ENCODE measurements at places on chromosomes 6 and 20.

DNA sequence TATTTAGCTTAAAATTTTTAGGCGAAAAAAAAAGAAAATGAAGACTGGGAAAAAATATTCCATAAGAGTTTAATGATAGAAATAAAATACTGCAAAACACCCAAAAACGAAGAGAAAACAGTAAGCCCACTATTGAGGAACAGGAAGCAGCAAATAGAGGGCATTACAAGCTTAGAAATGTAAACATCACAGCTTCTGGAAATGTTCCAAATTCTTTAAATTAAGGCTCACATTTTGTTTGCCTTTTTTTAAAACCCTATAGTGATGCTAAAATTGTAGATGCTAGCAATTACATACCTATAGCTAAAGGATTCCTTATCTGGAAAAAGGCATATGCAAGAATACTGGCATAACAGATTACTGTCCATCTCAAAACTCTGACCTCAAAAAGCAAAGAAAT lies 248.6 kb downstream of the KHDRBS2 start:
- no peak for DNase-seq

GRCh38 chr6:155444120-155444917 lies 11.3 kb downstream of the NOX3 start:
- DNase-seq = no peak

- DNase-seq = no peak
These were observed 30.7 kb downstream of the SSR1 start for GRCh38 chr6:7282097-7282906.

- DNase-seq = no peak
These were observed 24.2 kb downstream of the MRS2 start for GRCh38 chr6:24426729-24427446.

GRCh38 chr6:75363304-75363703 lies 78.7 kb upstream of the TMEM30A start:
- no peak for DNase-seq

- DNase-seq = no peak
These were observed 45.9 kb upstream of the FRMD1 start for GRCh38 chr6:168124921-168125320.

DNA sequence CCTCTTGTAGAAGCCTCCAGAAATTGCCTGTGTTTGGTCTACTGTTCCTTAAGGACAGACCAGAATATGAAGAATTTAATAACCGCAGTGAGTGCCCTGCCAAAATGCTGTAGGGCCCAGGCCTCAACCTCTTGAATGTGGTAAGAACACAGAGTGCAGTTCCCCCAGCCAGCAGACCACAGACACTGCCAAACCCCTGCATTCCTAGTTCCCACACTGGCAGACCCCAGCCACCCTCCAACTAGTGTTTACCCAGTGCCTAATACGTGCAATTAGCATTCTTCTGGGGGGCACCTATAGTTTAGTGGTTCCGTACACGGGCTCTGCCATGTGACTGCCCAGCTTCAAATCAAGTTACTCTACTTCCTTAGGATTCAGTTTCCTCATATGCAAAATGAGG lies 51.7 kb downstream of the STK35 start:
- no peak for DNase-seq

Data from stimulated activated CD4-positive, alpha-beta T cell treated with anti-CD3 and anti-CD28 coated beads, Interleukin-12 subunit alpha, Interleukin-12 subunit beta, amount 100 ng/mL, for 24 hours (primary cell).